NCI-H1105 treated with DMSO at 0.1 percent for 48 hours (cell line): ENCODE measurements at places on chromosomes 4 and X.

DNA sequence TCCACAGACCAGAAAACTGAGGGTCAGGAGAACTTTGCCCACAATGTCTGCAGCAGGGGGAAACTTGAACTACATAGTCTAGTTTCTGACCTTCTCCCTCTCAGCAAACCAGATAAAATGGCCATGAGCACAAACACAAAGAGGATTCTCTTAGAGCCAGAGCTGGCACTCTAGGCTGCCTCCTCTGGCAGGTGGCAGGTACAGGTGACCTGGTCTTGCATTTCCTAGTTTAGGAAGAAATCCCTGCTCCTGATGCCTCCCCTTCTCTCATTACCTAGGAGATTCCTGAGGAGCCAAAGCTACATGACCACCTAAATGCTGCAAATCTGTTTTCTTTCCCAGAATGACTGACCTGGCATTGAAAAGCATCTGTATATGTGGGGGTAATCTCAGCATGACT, 45.1 kb downstream of the ARHGEF9 start:
- no peak for DNase-seq

GRCh38 chr4:19248023-19248422, 1003.7 kb upstream of the SLIT2 start:
- DNase-seq, result no peak

DNA sequence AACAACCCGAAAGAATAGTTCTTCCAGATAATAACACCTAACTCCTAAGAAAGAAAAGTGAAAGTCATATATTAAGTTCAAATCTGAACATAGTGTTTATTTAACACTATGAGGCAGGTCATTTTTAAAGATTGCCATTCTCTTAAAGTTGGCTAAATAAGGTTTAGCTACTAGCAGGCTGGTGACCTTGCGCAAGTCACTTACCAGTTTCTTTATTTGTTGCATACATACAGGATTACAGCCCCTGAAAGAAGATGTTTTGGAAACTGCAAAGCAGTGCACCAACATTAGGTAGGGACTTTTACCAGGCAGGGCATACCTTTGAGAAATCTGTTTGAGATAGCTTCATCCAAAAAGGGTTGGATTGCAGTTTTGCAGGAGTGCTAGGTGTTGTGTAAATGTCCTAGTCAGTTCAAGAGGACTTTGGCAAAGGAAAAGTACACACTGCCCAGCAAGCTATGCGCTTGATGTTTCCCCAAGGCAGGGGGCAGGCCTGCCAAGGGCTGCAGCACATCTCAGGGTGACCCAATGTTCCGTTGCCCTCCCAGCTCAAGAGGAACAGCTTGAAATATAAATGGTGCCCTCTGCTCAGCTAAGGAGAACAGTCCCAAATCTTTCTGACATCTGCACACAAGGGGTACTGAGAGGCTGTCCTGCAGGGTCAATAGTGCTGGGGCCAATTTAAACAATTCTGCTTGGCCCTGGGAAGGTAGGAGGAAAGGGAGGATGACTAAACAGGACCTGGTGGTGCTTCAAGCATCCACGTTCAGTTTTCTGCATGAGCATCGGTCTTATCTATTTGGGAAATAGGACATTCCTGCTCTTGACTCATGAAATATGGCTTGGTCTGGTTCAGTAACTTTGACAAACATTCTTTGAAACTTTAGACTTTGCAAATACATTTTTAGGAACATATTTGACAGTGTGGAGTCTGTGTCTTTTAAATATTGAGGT, 130.8 kb downstream of the COL4A6 start:
- no peak for DNase-seq

DNA sequence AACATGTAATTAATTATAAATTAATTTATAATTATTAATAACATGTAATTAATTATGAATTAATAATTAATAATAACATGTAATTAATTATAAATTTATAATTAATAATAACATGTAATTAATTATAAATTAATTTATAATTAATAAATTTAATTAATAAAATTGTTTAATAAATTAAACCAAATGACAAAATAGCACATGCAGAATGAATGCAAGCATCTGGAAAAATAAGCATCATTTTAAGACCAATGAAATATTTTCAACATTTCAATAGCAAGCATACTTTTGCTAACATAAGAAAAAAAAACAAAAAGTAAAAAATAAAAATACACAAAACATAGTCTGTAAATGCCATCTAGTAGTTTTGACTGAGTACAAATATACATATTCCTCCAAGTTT, 21.8 kb downstream of the GYPE start:
- no peak for DNase-seq

DNA sequence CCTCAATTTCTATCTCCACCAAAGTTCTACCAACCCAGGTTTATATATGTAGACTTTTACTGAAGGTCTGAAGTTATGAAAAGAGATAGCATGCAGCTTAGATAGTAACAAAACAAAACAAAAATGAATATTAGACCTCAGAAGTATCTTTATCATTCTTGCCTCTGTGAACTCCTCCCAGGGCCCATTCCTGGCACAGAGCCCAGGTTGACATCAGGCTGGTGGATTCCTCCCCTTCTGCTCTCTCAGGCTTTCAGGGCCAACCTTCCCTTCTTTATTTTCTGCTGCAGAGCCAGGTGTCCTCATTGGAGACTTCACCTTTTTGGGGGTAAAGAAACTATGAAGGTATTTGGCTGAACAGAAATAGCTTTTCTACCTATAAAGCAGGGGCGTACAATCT, 112.8 kb upstream of the PITX2 start:
- no peak for DNase-seq

DNA sequence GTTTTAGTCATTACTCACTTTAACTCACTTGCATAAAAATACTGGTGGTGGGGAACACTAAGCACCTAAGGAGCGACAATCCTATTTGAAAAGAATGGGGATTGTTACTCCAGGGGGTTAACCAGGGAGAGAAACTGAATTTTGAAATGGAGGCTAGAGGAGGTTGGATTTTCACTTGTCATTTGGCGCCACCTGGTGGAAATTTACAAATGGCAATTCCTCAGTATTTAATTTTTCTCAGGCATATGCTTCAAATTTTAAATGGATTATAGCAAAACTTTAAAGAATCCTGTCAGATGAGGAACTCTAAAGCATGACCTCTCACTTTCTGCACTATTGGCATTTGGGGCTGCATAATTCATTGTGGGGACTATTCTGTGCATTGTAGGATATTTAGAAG, 2.7 kb upstream of the GEMIN8 start:
- peak; percentile 30 for DNase-seq

- no peak for DNase-seq
Measured at GRCh38 chr4:151644622-151645021, 116.2 kb downstream of the GATB start.

DNA sequence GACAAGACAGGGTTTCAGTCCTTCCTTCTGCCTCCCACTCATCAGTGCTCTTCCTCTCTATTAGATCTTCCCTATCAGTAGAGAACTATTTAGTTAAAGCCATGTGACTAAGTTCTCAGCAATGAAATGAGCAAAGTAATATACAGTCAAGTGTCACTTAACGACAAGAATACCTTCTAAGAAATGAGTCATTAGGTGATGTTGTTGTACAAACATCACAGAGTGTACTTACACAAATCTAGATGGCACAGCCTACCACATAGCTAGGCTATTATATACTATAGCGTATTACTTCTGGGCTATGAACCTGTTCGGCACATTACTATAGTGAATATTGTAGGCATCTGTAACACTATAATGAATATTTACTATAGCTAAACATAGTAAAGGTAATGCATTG, 71.3 kb downstream of the POU4F2 start:
- DNase-seq, result no peak

GRCh38 chrX:21735038-21735767, 22.7 kb downstream of the SMPX start:
- DNase-seq, result no peak

- DNase-seq, result no peak
Measured at GRCh38 chr4:142696334-142697122, 149.6 kb downstream of the INPP4B start.

GRCh38 chr4:98838977-98839618, 89.8 kb downstream of the EIF4E start:
- no peak for DNase-seq

DNA sequence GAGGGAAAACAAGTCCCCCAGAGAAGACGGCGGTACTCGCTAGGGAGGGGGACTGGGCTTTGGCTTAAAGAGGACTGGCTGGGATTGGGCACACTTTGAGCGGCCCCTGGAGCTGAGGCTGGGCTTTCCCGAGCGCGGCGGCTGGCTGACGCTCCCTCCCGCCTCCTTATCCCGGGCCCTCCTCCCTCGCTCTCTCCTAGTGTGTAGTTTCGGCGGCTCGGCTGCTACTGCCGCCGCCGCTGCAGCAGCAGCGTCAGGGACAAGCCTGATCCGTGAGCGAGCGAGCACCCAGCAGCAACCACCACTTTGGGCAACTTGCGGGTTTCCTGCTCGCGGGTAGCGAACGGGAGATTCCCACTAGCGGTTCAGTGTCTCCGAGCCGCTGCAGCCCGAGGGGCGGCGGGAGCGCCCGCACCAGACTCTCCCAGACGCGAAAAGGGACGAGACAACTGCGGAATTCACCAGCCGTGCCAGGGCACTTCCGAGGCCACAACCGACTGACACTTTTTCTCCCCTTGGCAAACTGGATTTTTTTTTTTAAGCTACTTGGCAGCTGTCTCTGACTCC, 632 bp upstream of the PCDH7 start:
- peak; percentile 39 for DNase-seq

DNA sequence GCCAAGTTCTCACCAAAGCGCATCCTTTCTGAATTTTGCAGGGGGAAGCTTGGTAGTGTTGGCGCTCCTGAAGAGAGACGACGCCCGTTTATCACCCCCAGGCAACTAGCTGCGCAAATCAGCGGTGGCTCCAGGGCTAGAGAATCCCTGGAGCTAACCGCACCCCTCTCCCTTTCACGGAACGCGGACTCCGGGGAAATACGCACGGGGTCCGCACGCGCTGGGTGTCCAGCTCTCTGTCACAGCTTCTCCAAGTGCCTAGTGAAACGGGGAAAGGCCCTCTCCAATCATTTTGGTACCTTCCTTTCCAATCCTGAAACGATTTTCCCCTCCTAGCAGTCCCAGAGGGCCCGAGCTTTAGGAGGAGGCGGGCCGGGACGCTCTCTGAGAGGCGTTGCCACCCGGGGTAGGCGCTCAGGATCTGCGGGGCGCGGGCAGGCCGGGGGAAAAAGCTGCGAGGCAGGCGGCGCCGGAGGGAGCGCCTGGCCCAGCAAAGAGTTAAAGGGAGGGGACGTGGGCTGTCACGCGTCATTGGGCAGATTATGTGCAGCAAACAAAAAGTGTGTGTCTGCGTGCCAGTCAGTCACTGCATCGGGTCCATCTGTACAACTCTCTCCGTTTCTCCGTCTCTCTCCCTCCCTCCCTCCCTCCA, at the start of gene PRDM8:
TSS of gene PRDM8 (plus strand) at position 582 of the 652 bp plus-strand sequence. CDS start 2,578 bp downstream, outside the sequence.
- peak; percentile 44 for DNase-seq

- DNase-seq, result no peak
Measured at GRCh38 chr4:82629238-82630000, 67.6 kb upstream of the TMEM150C start.

DNA sequence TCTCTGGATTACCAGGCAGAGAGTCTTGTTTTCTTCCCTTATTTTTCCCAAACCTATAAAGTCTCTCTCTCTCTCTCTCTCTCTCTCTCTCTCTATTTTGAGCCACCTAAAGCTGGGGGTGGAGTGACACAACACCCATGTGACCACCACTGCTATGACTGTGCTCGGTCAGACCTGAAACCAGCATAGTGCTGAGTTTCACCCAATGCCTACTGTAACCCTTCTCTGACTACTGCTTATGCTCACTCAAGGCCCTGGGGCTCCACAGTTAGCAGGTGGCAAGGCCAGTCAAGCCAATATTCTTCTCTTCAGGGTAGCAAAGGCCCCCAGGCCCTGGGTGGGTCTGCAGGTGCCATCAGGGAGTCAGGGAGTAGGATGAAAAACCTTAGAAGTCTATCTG, 114.7 kb upstream of the ARMCX2 start:
- no peak for DNase-seq

GRCh38 chr4:102564399-102565059, 63.4 kb downstream of the NFKB1 start:
- DNase-seq, result no peak

DNA sequence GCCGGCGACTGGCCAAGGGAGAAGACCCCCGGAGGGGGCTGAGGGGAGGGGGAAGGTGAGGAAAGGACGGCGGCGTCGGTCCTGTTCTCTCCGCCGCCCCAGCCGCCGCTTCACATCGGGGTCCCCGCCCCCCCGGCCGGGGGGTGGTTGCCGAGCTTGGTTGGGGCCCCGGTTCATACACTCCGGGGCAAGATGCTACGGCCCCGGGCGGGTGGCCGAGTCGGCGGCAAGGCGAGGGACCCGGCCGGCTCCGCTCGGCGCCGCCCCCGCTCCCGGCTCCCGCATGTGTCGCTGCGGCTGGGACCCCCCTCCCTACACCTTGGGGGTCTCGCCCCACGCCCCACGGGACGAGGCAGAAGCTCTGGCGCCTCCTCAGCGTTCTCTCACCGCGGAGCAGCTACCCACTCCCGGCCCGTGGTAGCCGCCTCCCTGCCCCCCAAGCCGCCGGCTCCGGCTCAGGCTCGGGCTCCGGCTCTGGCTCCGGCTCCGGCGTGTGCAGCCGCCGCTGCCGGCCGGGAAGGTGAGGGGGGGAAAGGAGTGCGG, 461 bp downstream of the FBXW7 start:
- no peak for DNase-seq

GRCh38 chr4:114163051-114163450, 183.6 kb upstream of the ARSJ start:
- DNase-seq, result no peak

DNA sequence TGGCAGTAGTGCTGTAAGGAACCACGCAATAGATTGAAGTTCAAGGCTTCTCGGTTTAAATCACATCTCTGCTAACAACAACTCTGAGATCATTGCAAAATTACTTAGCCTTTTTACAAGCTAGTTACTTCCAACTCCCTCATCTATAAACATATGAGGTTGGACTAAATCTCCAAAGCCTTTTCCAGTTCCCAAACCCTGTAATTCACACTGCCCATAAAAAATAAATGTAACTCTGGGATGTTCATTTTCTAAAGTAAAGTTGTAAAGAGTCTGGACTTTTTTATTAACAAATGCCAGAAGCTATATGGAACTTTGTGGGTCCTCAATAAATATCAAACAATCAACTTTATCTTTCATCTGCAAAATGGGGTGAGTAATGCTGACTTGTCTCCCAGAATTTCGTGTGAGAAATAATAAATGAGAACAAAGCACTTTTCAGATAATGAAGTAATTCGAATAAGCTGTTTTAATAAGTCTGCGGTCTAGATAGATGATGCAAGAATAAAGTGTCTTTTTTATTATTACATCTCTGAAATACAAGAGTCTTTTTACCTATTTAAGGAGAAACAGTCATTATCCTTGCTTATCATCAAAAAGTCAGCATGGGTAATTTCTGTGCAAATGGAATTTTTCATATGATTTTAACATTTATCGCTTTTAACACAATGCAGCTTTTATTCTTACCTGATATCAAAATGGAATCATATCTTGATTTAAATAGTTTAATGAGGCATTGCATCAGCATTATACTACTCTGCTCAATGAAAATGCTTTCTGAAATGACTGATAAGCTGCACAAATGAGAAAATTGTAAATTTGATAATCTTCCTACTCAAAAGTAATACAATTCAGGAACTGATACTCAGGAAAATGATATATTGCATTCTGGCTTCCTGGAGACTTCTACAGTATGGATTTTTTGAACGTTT, 252.6 kb downstream of the BANK1 start:
- DNase-seq, result no peak
